ENCODE measurements at places on chromosomes 7 and 10.

DNA sequence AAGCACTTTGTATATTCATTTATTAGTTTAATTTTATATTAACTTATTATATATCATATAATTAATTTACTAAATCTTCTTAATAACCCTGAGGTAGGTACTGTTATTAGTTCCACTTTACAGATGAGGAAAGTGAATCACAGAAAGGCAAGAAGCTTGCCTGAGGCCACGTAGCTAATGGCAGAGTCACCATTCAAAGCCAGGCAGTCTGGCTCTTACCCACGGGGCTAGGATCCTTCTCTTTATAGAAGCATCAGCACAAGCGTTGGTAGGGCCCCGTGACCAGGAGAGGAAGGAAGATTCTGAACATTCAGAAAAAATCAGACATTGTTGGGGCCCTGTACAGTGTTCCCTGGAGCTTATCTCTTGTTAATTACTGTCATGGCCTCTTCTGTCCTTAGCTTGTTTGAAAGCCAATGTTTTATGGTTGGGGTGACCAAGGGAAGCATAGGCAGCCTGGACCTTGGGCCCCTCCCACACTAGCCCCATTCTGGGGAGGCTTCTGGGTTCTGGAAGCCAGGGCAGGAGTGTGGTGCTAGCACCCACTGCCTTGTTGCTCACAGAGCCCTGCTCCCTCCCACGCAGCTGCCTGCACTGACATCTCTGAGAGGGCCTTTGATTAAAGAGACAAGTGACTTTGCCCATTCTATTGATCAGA lies 31.1 kb upstream of the SLF2 start:
- no peak for DNase-seq

- DNase-seq = no peak
Measured at GRCh38 chr10:46018453-46019176, 11.8 kb downstream of the NCOA4 start.

DNA sequence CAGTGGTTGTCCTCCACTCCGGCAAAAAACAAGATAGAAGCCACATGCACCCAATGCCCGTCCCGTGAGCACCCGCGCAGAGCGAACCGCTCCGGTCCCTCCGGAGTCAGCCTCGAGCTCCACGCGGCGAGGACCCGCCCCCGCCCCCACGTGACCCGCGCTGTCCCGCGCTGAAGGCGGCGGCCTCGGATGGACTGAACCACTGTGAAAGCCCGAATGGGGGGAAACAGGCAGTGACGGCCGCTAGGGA lies 766 bp upstream of the EIF3B start:
- no peak for DNase-seq

DNA sequence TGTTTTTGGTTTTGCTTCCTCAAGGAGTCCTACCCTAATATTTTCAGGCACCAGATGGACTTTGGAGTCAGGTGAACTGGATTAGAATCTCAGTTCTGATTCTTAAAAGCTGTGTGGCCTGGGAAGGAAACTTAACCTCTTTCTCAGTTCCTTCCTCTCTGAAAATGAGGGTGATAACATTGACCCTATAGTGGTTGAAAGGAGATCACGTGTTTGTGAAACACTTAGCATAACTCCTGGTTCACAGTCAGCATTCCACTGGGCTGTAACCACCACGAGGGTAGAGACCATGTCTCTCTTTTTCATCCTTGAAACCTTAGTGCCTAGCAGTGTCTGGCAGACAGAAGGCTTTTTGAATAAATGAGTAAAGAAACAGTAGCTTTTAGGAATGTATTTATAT lies 16.7 kb downstream of the LSMEM1 start:
- DNase-seq = no peak

- DNase-seq = no peak
Measured at GRCh38 chr7:87226495-87226894, 7.0 kb upstream of the TMEM243 start.

DNA sequence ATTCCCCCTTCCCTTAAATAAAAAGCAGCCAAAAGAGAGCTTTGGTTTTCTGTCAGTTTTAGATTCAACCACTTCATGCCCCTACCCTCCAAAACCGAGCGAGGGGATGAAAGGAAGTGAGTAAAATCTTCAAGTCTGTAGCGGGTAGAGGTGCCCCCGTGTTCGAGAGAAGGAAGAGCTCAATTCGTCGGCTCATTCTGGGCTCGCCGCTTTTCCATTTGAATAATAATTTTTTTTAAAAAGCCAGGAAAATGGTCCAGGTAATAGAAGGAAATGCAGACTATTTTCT lies 436.2 kb upstream of the GALNT17 start:
- DNase-seq = peak; percentile 40

DNA sequence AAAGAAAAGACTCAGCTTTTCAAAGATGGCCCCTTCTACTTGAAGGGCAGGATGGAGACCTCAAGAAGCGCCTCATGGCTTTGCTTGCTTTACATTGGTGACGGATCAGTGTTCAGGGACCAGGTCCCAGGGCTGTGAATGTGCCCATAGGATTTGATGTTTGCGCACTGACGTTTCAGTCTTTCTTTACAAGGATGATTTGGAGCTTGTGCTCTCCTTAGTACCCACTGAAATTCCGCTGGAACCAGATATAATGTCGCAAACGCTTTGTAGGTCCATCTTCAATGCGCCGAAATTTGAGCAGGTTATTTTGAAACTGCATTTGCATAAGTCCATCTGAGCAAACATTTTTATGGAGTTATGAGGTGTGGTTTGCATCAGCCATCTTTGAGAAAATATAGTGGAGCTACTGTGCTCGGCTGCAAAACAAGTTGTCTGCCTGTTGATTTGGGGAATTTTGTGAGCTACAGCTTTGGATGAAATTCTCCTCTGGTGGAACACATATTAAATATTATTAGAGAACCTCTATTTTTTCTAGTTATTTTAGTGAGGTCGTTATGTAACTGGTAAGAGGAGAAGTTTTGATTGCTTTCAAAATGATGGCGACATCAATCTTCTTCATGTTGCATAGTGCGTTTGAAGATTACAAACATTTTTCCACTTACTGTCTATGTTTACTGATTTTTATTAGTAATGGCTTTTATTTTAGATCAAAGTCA lies 2.4 kb downstream of the RBM20 start:
- no peak for DNase-seq

GRCh38 chr10:113690749-113691148 lies 11.0 kb downstream of the CASP7 start:
- DNase-seq = no peak

GRCh38 chr10:78602201-78602932 lies 466.4 kb upstream of the ZMIZ1 start:
- DNase-seq = no peak

DNA sequence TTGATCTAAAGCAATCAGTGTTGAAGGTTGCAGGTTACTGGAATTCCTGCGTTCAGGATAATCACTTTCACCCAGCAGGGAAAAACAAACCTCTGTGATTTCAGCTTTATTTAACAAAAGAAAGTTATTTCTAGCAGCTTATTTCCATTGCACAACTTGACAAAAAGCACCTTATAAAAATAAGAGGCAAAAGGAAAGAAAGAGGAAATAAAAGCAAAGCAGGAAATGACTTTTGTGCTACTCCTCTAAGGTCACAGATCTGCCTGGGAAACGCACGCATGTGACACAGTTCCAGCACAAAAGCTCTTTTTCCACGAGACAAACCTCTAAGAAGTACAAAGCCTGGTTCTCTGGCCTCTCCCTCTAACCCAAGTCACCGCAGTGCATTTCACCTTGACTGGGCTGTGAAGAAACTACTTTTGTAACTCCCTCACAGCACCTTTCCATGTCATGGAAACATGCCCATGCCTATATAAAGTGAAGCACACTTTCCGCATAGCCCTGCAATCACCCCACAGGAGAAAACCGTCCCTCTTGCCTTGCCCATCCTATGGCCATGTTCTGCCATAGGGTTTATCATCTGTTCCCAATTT lies 870 bp downstream of the ANK3 start:
- DNase-seq = no peak

DNA sequence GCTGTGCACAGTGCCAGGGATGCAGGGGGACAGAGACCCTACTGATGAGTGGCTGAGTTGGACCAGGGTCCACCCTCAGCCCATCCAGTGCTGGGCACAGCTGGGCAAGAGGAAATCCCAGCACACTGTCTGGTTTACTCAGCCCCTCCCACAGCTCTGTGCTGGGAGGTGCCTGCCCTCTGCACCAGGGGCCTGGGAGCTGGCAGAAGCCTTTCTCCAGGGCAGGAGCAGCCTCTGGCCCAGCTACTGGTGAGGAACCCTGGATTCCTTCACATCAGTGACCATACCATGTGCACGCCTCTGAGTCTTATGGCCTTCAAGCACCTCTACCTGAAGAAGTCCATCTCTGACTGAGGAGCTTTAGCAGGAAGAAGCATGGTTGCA lies 25.9 kb upstream of the C10orf71 start:
- no peak for DNase-seq

- no peak for DNase-seq
Measured at GRCh38 chr10:123346581-123346980, 192.4 kb downstream of the BUB3 start.

DNA sequence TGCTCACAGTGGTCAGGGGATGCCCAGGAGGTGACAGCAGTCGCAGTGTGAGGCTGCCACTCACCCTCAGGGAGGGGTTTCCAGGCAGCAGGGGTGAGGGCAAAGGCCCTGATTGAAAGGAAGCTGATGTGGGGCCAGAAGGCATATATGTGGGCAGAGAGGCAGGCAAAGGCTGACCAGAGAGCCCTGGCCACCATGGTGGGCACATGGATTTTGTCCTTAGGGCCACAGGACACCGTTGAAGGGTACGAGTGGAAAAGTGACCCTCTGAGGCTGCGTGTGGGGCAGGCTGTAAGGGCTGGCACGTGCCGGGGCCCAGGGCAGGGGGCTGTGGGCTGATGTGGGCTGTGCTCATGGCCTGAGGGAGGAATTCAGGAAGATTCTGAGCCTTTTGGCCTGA lies 57.5 kb upstream of the ZNF32 start:
- no peak for DNase-seq

DNA sequence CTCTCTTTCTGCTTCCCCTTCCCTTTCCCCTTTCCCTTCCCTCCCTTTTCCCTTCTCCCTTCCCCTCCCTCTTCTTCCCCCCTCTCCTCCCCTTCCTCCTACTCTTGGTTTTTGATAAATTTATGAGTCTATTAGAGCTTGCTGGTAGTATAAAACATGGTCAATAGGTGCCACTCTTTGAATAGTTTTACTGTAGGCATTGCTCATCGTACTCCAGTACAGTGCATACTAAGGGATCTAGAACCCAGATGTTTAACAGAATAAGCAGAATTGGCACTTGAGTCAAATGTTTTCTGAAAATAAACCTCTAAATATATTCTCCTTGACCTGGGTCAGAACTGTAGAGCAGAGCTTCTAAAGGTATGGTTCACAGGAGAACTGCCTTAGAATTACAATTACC lies 126.7 kb downstream of the SORCS3 start:
- no peak for DNase-seq

DNA sequence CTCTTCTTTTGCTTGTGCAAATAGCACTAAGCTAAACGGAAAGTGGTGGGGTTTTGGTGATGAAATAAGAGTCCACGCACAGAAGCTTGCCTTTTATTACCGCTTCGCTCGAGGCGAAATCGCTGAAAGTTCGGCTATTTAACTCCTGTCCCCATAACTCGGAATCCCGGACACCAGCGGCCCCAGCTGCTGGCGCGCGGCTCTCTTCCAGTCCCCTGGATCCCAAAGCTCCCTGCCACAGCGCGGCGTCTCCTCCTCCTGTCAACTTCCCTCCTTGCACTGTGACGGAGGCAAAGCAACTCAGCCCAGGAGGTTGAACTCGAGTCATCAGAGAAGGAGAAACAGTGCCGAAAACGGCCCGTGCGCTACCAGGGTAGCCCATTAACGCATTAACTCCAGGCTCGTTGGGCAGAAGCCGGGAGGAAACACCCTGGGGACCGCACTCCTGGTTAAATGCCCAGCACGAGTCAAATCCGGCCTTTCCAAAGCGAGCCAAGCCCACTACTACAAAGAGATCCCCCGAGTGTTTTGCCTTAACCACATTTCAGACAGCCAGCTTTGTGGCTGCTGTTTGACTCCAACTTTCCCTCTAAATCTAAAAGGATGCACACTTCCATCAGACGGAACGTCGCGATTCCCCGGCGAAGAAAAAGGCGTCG lies 1.3 kb downstream of the SEMA3D start:
- peak; percentile 71 for DNase-seq

GRCh38 chr10:87656431-87657072 lies 3.1 kb upstream of the PAPSS2 start:
- DNase-seq = peak; percentile 61

GRCh38 chr10:60663850-60664249 lies 114.4 kb upstream of the CDK1 start:
- peak; percentile 49 for DNase-seq

DNA sequence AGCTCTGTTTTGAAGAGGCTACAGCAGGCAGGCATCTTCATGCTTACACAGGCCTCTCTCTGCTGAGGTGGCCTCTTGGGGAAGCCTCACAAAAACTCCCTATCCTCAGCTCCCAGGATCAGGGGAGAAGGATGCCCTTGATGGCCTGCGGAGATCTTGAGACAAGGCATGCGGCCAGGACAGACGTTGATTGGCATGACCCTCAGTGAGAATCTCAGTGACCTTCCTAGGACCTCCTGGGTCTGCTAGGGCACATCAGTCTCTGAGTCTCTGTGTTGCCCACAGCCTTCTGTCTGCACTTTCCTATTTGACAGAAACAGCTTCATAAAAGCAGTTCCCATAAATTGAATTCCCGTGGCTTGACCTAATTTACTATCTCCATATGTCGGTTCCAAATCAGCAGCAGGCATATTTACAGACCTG lies 1005.8 kb upstream of the C7orf33 start:
- no peak for DNase-seq

- peak; percentile 99 for DNase-seq
Measured at GRCh38 chr10:63707254-63707910, 186.2 kb downstream of the REEP3 start.

DNA sequence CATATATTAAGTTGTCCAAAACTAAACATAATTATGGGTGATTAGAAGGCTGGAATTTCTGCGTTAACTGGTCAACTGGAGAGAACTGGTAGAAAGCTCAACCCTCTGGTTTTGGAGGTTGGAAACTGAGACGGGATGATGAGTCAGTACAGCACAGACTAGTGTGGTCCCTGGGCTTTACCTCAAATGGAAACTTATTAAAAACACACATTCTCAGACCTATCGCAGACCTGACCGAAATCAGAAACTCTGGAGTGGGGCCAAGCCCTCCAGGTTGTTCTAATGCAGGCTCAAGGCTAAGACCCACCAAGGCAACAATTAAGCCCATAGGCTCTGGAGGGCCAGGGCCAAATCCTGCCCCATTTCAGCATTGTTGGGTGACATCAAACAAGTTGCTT lies 136.9 kb downstream of the KCNMA1 start:
- peak; percentile 71 for DNase-seq

DNA sequence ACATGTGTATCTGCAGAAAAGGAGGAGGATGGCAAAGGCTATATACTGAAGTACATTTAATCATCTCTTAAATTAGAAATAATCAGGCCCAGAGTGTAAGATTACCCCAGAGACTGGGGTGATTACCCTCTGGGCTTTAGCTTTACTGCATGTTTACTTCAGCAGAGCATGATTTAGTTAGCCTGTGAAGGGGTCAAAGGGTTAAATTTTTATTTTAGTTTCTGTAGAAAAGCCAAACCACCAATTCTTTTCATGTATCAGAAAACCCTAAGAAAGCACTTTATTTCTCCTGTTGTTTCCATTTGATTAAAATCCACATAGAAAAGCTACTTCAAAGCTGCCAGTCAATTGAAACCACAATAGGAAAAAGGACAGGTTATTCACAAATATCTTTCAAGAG lies 101.5 kb upstream of the LSM8 start:
- DNase-seq = peak; percentile 31

- DNase-seq = no peak
Measured at GRCh38 chr7:95996886-95997285, 224.5 kb downstream of the DYNC1I1 start.

- no peak for DNase-seq
Measured at GRCh38 chr10:56181607-56182006, 179.5 kb downstream of the ZWINT start.

GRCh38 chr7:6505685-6506559 lies 45.3 kb downstream of the GRID2IP start:
- no peak for DNase-seq

Data from astrocyte of the spinal cord (primary cell).